ENCODE measurements at places on chromosomes 2 and 18.

DNA sequence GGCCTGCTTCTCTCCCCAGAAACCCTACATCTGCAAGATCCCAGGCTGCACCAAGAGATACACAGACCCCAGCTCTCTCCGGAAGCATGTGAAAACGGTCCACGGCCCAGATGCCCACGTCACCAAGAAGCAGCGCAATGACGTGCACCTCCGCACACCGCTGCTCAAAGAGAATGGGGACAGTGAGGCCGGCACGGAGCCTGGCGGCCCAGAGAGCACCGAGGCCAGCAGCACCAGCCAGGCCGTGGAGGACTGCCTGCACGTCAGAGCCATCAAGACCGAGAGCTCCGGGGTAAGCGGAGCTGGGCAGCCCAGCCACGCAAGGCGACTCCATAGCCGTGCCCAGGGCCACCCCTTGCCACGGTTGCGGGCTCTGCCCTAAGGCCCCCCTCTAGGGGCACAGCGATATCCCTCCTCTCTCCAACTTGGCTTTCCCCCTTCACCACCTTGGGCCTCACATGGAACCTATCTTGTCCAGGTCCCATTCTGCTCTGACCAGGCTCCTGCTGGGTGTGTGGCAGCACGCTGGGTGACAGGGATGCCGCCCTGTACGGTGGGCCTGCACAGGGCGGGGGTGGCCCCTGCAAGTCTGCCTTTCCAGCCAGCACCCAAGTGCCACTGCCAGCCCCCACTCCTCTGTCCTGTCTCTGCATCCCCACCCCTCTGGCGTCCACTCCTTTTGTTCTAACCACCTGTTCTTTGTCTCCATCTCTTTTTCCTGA lies 248.9 kb downstream of the GLI2 start:
- H3K27ac ChIP-seq = no peak overlapping the region
- no peaks in the 10 kb centered on the region for H3K36me3 ChIP-seq
- no peak for DNase-seq
- no peaks in the 10 kb centered on the region for H3K4me1 ChIP-seq
- no peaks in the 10 kb centered on the region for H3K27me3 ChIP-seq
- H3K4me3 ChIP-seq = no peak overlapping the region

DNA sequence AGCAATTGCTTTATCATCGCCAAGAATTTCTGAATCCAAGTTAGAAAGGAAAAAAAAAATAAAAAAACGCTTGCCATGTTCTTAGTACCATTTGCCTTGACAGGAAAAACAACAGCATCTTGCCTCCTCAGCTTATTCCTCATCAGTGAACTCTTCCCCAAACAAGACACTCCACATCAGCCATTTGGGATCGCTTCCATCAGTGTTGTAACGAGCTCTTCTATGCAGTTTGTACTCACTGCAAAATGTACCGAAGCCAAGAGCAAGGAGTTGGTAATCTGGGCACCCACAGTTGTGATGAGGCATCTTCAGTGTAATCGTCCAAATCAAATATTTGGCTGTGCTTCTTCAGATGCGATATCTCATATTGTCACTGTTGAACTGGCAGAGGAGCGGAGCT lies 503.7 kb downstream of the TMEM182 start:
- H3K4me1 ChIP-seq = no peaks in the 10 kb centered on the region
- no peak overlapping the region for H3K4me3 ChIP-seq
- no peak for DNase-seq
- no peak overlapping the region for H3K27ac ChIP-seq

- no peaks in the 10 kb centered on the region for H3K4me1 ChIP-seq
- H3K36me3 ChIP-seq = no peaks in the 10 kb centered on the region
- H3K27ac ChIP-seq = peak overlapping the region; percentile 6
- H3K4me3 ChIP-seq = no peak overlapping the region
Observed at GRCh38 chr2:86274265-86274917, 63.0 kb downstream of the REEP1 start.

DNA sequence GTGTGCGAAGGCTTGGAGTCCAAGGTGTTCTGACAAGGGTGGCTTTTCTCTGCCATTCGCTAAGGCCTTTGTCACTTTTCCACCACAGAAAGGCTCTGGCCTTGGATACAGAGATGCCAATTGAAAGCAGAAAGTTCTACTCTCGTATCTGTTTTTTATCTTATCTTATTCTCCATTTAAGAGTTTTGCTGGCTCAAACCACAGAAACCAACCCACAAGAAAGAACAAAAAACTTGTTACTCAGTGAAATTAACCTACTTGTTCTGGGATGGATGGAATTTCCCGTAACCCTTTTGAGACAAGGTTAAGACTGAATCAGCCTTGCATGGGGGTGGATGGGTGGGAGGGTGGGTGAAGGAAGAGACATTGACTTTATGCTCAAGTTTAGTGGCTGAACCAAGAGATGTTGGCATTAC lies 221.7 kb downstream of the CDH20 start:
- no peak overlapping the region for H3K27ac ChIP-seq
- no peak for DNase-seq
- H3K4me1 ChIP-seq = no peaks in the 10 kb centered on the region
- no peaks in the 10 kb centered on the region for H3K36me3 ChIP-seq

DNA sequence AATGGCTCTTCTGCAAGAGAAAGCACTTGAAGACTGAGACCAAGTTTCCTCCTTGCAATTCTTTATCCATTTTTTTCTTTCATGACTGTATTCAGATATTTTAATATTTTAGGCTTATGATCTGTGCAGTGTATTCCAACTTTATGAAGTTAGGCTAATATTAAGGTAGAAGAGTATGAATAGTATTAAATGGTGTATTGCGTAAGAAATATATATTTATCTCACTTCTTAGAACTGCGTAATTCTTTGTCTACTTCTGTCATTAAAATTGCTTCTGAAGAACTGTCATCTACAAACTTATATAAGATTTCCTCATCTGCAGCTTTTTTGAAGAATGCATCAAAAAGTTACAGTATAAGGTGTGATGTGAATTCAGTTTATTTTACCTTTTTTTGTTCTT lies 183.2 kb downstream of the DLGAP1 start:
- H3K36me3 ChIP-seq = no peaks in the 10 kb centered on the region
- no peak overlapping the region for H3K4me3 ChIP-seq
- no peaks in the 10 kb centered on the region for H3K4me1 ChIP-seq
- DNase-seq = no peak

- no peak for DNase-seq
- no peaks in the 10 kb centered on the region for H3K27me3 ChIP-seq
- no peak overlapping the region for H3K27ac ChIP-seq
- no peak overlapping the region for H3K4me3 ChIP-seq
- no peaks in the 10 kb centered on the region for H3K4me1 ChIP-seq
Observed at GRCh38 chr2:179137200-179137759, 87.3 kb upstream of the CCDC141 start.

GRCh38 chr2:122114421-122114820 lies 359.0 kb downstream of the TSN start:
- DNase-seq = no peak
- no peaks in the 10 kb centered on the region for H3K4me1 ChIP-seq
- H3K4me3 ChIP-seq = no peak overlapping the region

- H3K4me1 ChIP-seq = no peaks in the 10 kb centered on the region
- no peaks in the 10 kb centered on the region for H3K27me3 ChIP-seq
- no peak overlapping the region for H3K27ac ChIP-seq
- no peak for DNase-seq
- no peaks in the 10 kb centered on the region for H3K36me3 ChIP-seq
- no peak overlapping the region for H3K4me3 ChIP-seq
Observed at GRCh38 chr2:10205162-10205475, 82.6 kb downstream of the RRM2 start.

DNA sequence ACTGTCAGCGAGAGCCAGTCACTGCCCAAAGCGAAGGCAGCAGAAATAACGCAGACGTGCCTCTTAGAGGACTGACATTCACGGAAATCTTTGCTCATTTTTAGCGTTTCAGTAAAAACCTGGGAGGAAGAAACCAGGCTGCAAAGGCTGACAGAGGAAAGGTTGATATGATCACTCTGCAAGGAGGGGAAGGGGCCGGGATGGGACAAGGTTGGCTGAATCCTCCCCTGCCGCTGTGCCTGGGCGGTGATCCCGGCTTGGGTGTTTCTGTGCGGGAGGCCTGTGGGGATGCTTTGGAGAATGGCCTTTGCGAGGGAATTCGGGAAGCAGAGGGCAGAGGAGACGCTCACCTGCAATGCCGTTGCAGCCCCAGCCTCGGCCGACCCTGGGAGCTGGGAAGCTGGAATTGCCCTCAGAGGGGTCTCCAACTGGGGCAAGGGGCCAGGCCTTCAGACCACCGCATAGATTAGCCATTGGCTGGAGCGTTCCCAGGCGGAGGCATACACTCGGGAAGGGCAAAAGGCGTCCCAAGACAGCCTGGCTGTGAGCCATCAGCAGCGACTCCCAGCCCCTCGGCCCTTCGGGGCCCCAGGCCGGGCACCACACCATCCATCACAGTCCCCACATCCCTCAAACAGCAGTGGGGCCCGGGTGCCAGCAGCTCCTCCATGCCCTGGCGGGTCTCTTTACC lies 111.7 kb upstream of the GPC1 start:
- no peak overlapping the region for H3K27ac ChIP-seq
- H3K4me3 ChIP-seq = no peak overlapping the region
- H3K36me3 ChIP-seq = no peaks in the 10 kb centered on the region
- no peaks in the 10 kb centered on the region for H3K27me3 ChIP-seq
- no peak for DNase-seq

- no peaks in the 10 kb centered on the region for H3K4me1 ChIP-seq
- H3K27ac ChIP-seq = no peak overlapping the region
- H3K36me3 ChIP-seq = no peaks in the 10 kb centered on the region
- no peaks in the 10 kb centered on the region for H3K27me3 ChIP-seq
- H3K4me3 ChIP-seq = no peak overlapping the region
Observed at GRCh38 chr18:68564351-68564750, 150.6 kb downstream of the TMX3 start.

DNA sequence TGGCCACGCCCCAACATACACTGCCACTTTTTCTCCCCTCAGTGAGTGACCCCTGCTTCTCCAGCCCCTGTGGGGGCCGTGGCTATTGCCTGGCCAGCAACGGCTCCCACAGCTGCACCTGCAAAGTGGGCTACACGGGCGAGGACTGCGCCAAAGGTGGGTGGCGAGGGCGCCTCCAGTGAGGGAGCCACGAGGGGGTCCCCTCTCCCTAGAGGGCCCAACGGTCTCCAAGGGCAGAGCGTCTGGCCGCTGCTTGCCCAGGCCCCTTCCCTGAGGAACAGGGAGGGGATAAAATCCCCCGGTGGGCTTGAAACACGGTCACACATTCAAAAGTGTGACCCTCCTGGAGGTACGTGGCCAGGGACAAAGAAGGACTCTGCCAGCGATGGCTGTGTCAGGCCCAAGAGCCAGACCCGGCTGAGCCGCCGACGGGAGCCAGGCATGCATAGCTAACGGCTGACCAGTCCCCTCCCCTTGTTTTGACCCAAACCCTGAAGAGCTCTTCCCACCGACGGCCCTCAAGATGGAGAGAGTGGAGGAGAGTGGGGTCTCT lies 37.2 kb downstream of the MTERF4 start:
- no peak overlapping the region for H3K27ac ChIP-seq
- no peak for DNase-seq
- H3K27me3 ChIP-seq = no peaks in the 10 kb centered on the region
- H3K36me3 ChIP-seq = no peaks in the 10 kb centered on the region
- H3K4me3 ChIP-seq = no peak overlapping the region

GRCh38 chr2:170530284-170530745 lies 184.8 kb upstream of the SP5 start:
- no peaks in the 10 kb centered on the region for H3K36me3 ChIP-seq
- H3K4me1 ChIP-seq = peaks cover under 1% of the 10 kb centered on the region
- no peak for DNase-seq
- H3K4me3 ChIP-seq = no peak overlapping the region
- no peak overlapping the region for H3K27ac ChIP-seq
- no peaks in the 10 kb centered on the region for H3K27me3 ChIP-seq

DNA sequence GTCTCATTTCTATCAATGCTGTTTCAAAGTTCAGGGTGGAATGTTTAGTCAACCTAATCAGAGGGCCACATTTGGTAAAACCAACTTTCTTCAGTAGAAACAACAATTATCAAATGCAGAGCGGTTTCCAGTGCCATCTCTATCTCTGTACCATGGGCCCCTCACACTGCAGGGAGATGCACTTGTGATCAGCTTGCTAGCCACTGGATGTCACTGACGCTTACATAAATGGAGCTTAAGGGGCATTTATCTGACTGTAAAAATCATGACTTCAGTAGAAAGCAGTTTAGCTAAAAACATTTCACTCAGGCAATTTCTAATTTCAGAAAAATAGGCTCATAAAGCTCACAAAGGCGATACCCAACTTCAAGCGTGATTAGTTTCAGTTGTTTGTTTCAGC lies 678.0 kb downstream of the ZEB2 start:
- no peak overlapping the region for H3K4me3 ChIP-seq
- no peaks in the 10 kb centered on the region for H3K36me3 ChIP-seq
- no peak overlapping the region for H3K27ac ChIP-seq
- no peak for DNase-seq
- no peaks in the 10 kb centered on the region for H3K4me1 ChIP-seq

DNA sequence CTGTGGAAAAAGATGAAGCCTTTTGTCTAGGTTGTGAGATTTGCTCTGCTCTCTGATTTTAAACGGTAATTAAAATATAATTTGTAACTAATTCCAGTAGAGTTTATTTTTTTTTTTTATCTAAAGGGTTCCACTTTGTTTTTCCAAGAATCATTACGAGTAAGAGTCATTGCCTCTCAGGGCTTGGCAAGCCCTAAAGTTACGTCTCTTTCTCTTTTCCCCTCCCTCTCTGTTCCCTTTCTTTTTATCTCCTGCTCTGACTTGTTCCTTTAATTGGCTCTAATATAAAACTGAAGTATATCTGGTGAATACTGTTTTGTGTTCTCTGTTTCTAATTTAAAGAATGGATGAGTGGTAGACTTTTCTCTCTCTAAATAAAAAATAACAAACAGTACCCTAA lies 75.8 kb downstream of the CALCRL start:
- H3K4me3 ChIP-seq = no peak overlapping the region
- H3K27ac ChIP-seq = no peak overlapping the region
- DNase-seq = no peak

GRCh38 chr18:11027862-11028261 lies 121.5 kb downstream of the PIEZO2 start:
- no peak overlapping the region for H3K4me3 ChIP-seq
- no peaks in the 10 kb centered on the region for H3K4me1 ChIP-seq
- DNase-seq = no peak
- no peak overlapping the region for H3K27ac ChIP-seq
- no peaks in the 10 kb centered on the region for H3K27me3 ChIP-seq

DNA sequence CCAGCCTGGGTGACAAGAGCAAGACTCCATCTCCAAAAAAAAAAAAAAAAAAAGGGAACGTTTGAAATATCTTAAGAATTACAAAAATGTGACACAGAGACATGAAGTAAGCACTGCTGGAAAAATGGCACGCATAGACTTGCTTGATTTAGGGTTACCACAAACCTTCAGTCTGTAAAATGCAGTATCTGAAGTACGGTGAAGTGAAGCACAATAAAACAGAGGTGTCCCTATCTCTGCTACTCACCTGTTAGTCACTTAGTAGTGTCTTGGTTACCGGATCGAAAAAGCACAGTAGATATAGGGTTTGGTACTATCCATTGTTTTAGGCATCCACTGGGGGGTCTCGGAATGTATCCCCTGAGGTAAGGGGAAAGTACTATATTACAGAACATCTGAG lies 11.6 kb upstream of the GREB1L start:
- H3K27me3 ChIP-seq = no peaks in the 10 kb centered on the region
- H3K36me3 ChIP-seq = no peaks in the 10 kb centered on the region
- no peak overlapping the region for H3K27ac ChIP-seq
- DNase-seq = no peak

GRCh38 chr2:103963146-103963725 lies 890.7 kb upstream of the POU3F3 start:
- H3K4me1 ChIP-seq = no peaks in the 10 kb centered on the region
- no peaks in the 10 kb centered on the region for H3K27me3 ChIP-seq
- H3K36me3 ChIP-seq = no peaks in the 10 kb centered on the region
- H3K27ac ChIP-seq = no peak overlapping the region
- H3K4me3 ChIP-seq = no peak overlapping the region

GRCh38 chr2:230717600-230717999 lies 5.0 kb downstream of the CAB39 start:
- H3K4me1 ChIP-seq = peaks cover 32% of the 10 kb centered on the region
- H3K36me3 ChIP-seq = peaks cover 5% of the 10 kb centered on the region
- H3K27ac ChIP-seq = no peak overlapping the region

Data from adrenal gland (tissue), 19 donors.